ENCODE measurements at places on chromosomes 16 and 17.
A peak's percentile ranks its signal among the peaks of the same experiment; 100 is the strongest.

- DNase-seq: peak; percentile 73
Measured at GRCh38 chr17:7841915-7842379, 7.9 kb downstream of the KDM6B start.

- no peak for DNase-seq
Measured at GRCh38 chr16:85778873-85779272, 20.5 kb downstream of the EMC8 start.

- DNase-seq: no peak
Measured at GRCh38 chr16:68426347-68426652, 22.0 kb downstream of the SMPD3 start.

GRCh38 chr16:88453611-88454522, 787 bp downstream of the ZFPM1 start:
- DNase-seq: no peak

DNA sequence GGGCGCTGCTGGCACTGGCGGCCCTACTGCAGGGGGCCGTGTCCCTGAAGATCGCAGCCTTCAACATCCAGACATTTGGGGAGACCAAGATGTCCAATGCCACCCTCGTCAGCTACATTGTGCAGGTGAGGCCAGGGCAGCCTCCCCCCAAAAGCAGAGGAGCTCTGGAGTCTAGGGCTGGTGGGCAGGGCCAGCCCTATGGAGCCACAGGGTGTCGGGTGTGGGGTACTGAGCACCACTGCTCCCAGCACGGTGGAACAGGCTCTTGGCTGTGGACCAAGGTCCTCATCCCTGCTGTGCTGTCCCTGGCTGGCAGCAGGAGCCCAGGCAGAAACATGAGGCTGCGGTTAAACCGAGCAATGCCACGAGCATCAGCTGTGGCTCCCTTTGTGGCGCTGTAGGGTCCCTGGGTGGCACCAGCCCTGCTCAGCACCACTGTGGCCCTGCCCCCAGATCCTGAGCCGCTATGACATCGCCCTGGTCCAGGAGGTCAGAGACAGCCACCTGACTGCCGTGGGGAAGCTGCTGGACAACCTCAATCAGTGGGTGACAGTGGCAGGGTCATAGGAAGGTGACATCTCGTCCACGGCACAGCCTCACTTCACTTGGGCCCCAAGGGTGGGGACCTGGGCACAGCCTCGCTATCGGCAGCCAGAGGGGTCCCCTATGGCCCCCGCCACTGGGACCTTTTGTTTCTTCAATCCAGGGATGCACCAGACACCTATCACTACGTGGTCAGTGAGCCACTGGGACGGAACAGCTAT, 1.1 kb downstream of the DNASE1 start:
- no peak for DNase-seq

- no peak for DNase-seq
Measured at GRCh38 chr16:51556694-51557340, 405.7 kb upstream of the SALL1 start.

DNA sequence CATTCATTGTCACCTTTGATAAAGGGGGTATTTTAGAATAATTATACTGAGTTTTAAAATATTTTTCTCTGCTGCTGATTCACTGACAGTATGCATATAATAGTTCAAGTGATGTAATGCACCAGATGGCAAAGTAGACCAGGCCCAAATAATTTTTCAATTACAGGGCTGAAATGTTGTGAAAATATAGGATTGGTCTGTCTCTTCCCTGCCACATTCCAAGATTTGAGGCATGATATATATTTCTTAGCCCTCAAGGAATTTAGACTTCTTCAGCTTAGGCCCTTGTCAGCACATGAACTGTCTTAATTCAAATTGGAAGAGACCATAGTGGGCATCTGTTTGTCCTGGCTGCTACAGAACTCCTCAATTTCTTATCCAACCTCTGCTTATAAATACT, 39.2 kb upstream of the SLC12A3 start:
- DNase-seq: no peak

DNA sequence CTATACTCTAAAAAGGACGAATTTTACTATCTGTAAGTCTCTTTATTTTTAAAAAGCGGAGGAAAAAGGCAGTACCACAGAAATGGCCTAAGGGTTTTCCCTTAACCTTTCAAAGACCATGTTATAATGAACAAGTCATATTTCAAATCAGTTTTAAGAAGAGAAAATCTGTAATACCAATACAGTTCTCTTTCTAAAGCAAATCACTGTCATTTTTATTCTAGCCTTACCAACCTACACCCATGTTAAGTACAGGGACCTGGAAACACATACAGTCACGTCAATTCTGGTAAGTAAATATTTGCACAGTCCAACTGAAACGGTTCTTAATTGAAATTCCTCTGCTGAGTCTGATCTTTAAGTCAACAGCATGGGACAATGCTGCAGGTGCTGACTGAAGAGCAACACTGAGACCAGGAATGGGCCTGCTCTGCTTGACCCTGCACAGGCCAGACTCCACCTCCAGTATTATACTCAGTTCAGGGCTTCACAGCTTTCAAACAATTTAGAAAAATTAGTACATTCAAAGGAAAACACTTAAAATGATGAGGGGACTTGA, 20.2 kb downstream of the MBTPS1 start:
- DNase-seq: no peak

DNA sequence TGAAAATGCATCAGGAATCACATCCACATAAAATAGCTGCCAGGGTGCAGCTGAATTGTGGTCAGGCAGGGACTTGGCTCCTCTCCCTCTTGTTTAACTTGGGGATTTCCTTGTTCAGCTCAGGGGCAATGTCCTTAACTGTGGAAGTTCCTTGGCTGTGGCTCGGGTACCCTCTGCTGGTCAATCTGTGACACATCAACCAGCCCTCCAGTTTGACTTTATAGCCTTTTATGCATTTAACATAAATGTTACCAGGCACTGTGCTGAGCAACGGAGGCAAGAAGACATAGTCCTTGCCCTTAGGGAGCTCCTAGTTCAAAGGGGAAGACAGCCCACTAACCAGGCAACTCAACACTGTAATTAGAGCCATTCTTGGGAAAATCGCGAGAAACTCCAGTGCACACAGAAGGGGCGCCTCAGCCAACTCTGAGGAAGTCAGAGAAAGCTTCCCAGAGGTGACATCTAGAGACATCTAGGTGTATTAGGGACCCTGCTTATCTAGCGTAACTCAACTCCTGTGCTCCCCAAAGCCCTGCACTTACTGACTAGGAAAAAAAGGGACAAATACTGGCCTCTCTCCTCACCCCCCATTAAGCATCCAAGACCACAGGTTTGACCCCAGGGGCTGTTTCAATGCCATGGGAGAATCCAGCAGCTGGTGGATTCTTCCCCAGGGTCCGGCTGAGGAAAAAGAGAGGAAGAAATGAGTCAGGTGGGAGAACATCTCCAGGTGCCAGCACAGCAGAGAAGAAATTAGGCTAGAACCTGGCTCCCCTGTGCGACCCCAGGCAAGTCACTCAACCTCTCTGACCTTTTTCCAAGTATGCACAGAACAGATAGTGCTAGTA, 17.3 kb upstream of the EEF2K start:
- DNase-seq: no peak

GRCh38 chr17:33905338-33905800, 349.7 kb upstream of the CCL2 start:
- no peak for DNase-seq

- no peak for DNase-seq
Measured at GRCh38 chr16:55136356-55137150, 187.4 kb upstream of the IRX6 start.

DNA sequence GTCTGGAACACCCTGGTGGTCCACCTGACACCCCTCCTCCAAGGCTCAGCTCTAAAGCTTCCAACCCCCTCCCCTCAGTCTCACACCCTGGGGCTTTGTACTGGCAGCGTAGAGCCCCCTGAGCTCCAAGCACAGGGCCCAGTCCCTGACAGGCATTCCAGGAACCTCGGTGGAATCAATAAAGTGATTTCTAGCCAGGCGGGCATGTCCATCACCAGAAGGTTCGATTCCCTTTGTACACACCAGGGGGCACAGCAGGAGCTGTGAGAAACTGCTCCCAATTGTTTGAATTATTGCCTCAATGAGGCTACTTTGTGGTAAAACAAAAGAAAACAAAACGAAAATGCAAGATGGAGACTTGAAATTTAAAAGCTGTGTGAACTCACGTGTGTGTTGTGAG, 51.8 kb downstream of the SMPD3 start:
- DNase-seq: no peak

DNA sequence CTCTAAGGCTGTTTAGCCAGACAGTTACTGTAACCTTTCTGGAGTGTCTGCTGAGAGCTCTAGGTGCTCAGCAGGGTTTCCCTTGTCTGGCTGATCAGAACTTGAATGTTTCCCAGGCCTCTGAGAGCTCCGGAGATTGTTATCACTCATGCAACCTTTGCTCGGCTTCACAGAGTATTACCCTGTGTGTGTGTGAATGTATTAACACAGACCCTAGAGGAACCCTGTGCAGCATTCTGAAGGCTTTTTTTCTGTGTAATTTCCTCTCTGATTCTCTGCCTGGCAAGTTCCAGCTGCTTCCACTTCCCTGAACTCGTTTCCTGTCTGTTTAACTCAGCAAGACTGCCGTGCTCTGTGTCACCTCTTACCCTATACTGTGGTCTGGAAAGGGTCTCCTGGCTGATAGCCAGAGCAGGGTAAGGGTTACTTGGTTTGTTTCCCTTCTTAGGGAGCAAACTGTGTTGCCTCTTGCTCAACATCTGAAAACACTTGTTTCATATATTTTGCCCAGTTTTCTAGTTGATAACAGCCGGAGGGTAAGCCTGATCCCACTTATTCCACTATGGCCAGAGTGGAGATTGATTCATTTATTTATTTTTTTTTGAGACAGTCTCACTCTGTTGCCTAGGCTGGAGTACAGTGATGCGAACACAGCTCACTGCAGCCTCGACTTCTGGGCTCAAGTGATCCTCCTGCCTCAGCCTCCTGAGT, 21.7 kb downstream of the PRMT7 start:
- DNase-seq: no peak

- DNase-seq: no peak
Measured at GRCh38 chr16:15576960-15577958, 65.7 kb downstream of the MARF1 start.

DNA sequence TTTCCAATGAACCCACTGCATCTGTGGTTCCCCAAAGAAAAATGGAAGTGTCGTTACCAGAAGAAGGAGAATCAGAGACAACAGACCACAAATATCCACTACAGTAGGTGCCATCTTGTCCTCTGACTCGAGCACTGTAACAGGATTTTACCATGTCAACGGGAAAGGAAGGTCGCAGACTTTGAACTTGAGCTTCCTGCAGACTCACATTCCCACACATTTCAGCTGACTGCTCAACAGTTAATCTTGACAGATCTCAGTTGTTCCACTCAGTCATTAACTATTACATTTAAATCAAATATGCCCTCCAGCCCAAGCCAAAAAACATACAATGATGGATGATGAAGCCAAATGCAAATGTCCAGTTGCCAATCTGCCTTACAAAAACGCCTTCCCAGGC, 37.0 kb downstream of the GAS7 start:
- DNase-seq: no peak

DNA sequence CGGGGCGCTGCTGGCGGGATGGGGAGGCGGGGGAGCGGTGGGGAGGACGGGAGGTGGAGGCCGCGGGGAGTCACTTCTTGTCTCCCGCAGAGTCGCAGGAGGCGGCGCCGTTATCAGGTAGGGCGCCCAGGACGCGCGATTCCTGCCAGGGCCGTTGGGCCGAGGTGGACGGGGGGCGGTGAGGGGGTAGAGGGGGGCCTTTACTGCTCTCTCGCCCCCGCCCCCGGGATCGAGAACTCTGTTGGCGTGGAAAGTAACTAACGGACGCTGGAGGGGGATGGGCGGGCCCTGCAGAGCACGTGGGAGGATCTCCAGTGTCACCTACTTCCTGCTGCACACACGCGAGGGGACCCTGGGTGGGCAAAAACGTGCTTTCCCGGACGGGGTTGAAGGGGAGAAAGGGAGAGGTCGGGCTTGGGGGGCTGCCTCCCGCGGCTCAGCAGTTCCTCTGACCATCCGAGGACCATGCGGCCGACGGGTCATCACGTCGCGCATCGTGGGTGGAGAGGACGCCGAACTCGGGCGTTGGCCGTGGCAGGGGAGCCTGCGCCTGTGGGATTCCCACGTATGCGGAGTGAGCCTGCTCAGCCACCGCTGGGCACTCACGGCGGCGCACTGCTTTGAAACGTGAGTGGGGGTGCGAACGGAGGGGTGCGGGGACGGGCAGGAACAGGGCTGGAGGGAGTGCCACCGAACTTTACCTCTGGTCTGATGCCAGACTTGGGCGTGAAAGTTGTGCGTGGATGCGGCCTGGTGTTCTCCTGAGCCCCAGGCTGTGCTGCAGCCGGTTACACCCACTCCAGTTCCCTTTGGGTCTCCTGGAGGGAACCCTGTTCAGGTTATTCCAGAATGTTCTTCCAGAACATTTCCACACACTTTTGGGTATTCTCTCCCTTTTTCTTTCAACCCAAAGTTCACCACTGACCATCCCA, 569 bp downstream of the PRSS21 start:
- no peak for DNase-seq

DNA sequence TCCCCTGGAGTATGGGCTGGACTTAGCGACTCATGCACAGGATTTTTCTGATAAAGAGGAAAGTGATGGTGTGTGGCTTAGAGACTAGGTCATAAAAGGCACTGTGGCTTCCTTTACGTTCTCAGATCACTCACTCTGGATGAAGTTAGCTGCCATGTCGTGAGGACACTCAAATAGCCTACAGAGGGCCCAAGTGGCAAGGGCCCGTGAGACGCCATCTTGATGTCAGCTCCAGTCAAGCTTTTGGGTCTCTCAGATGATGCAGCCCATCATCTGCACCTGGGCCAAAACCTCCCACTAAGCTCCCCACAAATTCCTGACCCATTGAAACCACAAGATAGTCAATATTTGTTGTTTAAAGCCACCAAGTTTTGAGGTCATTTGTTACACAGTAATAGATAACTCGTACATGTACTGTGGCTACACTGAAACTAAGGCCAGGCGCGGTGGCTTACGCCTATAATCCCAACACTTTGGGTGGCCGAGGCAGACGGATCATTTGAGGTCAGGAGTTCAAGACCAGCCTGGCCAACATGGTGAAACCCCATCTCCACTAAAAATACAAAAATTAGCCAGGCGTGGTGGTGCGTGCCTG, 14.7 kb downstream of the ST6GALNAC2 start:
- no peak for DNase-seq

GRCh38 chr16:69077251-69077650, 28.2 kb upstream of the HAS3 start:
- DNase-seq: no peak
